GOT3 (cell line): ENCODE measurements at places on chromosomes 2 and 18.

DNA sequence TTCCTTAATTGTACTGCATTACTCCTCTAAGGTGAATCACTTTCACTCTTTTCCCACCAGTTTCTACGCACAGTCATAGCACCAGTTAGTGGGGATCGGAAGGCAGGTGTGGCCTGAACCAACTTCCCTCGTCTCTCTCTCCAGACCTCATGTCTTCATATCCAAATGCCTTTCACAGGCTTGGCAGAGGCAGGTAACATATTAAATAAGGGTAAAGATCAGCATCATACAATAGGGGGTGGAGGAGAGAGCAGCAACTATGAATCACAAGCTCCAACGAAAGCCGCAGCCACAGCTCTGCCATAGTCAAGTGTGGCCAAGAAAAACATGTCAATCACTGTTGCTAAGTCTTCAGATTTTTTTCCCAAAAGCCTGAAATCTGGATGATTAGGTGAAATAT lies 40.3 kb downstream of the AP1S3 start:
- DNase-seq = no peak

- DNase-seq = no peak
These were observed 125.6 kb downstream of the BIRC6 start for GRCh38 chr2:32482471-32482870.

- no peak for DNase-seq
These were observed 47.2 kb downstream of the PRKRA start for GRCh38 chr2:178403671-178404306.

- peak; percentile 19 for DNase-seq
These were observed 19.3 kb downstream of the SPEG start for GRCh38 chr2:219453671-219454590.

DNA sequence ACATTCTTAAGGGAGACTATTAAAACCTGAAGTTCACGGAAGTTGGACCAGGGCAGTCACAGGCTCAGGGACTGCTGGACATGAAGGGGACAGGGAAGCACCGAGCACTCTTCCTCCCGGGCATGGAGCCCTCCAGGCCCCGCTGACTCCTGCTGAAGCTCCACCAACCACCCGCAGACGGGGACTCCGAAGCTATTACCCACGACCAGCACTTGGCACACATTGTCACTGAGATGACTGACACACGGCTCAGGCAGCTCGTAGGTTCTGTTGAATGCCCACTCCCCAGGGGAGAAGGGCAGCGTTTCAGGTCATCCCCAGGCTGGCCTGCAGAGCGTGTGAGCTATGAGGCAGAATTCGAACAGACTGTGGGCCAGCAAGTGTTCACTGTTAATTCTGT lies 234.8 kb downstream of the NDUFA10 start:
- no peak for DNase-seq

DNA sequence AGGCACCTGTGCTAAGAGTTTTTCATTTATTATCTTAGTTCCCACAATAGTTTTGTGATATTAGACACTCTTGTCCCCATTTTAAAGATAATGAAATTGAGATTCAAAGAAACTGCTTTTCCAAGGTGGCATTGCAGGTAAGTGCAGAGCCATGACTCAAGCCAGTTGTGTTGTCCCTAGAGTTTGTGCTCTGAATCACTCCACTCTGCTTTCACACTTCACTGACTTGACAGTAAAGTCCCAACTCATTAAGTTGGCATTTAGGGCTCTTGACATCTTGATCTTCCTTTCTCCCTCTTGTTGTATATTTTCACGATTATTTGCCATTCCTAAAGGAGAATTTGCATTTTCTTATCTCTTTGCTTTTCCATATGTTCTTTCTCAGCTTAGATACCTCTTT lies 114.3 kb downstream of the DIS3L2 start:
- no peak for DNase-seq
